ENCODE measurements at places on chromosomes 4 and X.

- no peaks in the 10 kb centered on the region for H3K36me3 ChIP-seq
- no peak for DNase-seq
- H3K4me1 ChIP-seq: no peaks in the 10 kb centered on the region
Measured at GRCh38 chrX:107826238-107827029, 768 bp downstream of the MID2 start.

- DNase-seq: no peak
- no peaks in the 10 kb centered on the region for H3K4me1 ChIP-seq
- no peaks in the 10 kb centered on the region for H3K27me3 ChIP-seq
- H3K4me3 ChIP-seq: no peak overlapping the region
- no peak overlapping the region for H3K27ac ChIP-seq
Measured at GRCh38 chr4:42817913-42818312, 74.6 kb upstream of the GRXCR1 start.

GRCh38 chr4:45423896-45424295, 697.5 kb upstream of the GNPDA2 start:
- no peaks in the 10 kb centered on the region for H3K4me1 ChIP-seq
- no peak overlapping the region for H3K27ac ChIP-seq

GRCh38 chr4:111572470-111572869, 572.8 kb upstream of the FAM241A start:
- no peaks in the 10 kb centered on the region for H3K27me3 ChIP-seq
- H3K4me1 ChIP-seq: no peaks in the 10 kb centered on the region
- no peaks in the 10 kb centered on the region for H3K36me3 ChIP-seq
- no peak overlapping the region for H3K27ac ChIP-seq
- no peak for DNase-seq

DNA sequence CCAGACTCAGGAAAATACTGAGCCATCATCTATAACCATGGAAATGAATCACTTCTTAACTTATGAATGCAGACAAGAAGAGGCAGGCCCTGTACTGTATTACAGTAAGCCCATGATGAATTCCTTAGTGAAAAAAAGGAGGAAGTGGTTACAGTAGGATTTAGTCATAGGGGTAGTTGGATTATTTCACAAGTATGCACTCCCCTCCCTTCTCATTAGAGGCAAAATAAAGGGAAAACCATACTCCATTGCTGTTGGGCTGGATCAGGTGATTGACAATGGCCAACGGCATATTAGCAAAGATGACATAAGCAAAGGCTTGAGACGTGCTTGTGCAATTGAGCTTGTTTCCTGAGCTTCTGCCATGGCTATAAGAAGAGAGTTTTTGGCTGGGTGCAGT, 181.1 kb upstream of the PRPS2 start:
- H3K27ac ChIP-seq: peak overlapping the region; percentile 34
- H3K4me3 ChIP-seq: no peak overlapping the region
- H3K36me3 ChIP-seq: no peaks in the 10 kb centered on the region
- no peak for DNase-seq
- H3K27me3 ChIP-seq: no peaks in the 10 kb centered on the region

- H3K27ac ChIP-seq: no peak overlapping the region
- no peaks in the 10 kb centered on the region for H3K27me3 ChIP-seq
- H3K4me1 ChIP-seq: no peaks in the 10 kb centered on the region
Measured at GRCh38 chr4:80092088-80092487, 19.1 kb upstream of the ANTXR2 start.

GRCh38 chr4:144183165-144183564, 42.6 kb upstream of the GYPA start:
- no peaks in the 10 kb centered on the region for H3K27me3 ChIP-seq
- H3K4me1 ChIP-seq: no peaks in the 10 kb centered on the region
- no peak for DNase-seq
- H3K36me3 ChIP-seq: no peaks in the 10 kb centered on the region

DNA sequence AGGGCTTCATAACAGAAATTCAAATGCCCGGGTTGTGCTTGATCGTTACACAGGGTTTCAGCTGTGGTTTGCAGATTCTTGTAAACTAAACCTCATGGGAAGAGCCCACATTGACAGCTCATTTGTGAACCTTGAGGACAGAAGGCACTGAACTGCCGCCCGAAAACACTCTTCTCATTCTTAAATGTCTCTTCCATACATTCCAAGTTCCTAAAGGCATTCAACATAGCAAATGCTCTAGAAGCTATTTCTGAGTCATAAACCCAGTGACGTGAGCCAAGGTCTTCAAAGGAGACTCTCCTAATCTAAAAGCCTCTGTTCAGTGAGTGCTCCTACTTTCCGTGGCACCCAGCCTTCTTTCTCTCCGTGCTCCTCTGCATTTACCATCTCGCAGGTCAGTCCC, 737.8 kb upstream of the FRG1 start:
- no peak overlapping the region for H3K27ac ChIP-seq
- DNase-seq: no peak
- H3K4me1 ChIP-seq: peaks cover 7% of the 10 kb centered on the region
- H3K36me3 ChIP-seq: no peaks in the 10 kb centered on the region
- peak overlapping the region; percentile 21 for H3K4me3 ChIP-seq

GRCh38 chrX:2707334-2707760, 16.3 kb downstream of the CD99 start:
- H3K36me3 ChIP-seq: peaks cover 8% of the 10 kb centered on the region
- H3K4me1 ChIP-seq: peaks cover 64% of the 10 kb centered on the region
- H3K4me3 ChIP-seq: no peak overlapping the region
- H3K27me3 ChIP-seq: no peaks in the 10 kb centered on the region

DNA sequence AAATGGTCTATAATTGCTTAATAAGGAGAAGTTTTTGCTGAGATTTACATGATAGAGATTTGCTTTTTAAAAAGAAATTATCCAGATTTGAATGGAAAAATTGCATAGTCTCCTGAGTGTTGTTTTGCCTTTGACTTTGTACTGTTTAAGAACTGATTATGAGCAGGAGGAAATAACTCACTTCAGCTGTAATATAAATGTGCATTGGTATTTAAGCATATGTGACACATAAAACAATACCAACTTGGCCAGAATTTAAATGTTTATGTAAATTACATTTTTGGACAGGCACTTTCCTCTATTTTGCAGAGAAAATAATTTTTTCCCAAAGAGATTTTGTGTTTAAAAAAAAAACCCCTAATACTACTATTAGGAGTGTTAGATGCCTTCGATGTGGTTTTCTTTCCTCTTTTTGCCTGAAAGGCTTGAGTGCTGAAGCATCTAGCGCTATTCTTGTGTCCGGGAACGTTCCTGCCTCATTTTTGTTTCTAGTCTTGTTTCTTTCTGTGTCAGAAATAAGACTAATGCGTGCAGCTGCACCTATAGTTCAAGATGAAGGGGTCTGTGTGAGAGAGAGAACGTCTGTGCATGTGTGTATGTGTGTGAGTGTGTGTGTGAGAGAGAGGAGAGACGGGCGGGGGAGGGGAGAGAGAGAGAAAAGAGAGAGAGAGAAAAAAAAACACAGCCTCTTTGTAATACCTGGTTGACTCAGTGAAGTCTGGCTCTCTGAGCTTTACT, 60.8 kb downstream of the TBL1X start:
- no peaks in the 10 kb centered on the region for H3K4me1 ChIP-seq
- H3K27ac ChIP-seq: no peak overlapping the region
- H3K36me3 ChIP-seq: no peaks in the 10 kb centered on the region
- H3K27me3 ChIP-seq: no peaks in the 10 kb centered on the region

DNA sequence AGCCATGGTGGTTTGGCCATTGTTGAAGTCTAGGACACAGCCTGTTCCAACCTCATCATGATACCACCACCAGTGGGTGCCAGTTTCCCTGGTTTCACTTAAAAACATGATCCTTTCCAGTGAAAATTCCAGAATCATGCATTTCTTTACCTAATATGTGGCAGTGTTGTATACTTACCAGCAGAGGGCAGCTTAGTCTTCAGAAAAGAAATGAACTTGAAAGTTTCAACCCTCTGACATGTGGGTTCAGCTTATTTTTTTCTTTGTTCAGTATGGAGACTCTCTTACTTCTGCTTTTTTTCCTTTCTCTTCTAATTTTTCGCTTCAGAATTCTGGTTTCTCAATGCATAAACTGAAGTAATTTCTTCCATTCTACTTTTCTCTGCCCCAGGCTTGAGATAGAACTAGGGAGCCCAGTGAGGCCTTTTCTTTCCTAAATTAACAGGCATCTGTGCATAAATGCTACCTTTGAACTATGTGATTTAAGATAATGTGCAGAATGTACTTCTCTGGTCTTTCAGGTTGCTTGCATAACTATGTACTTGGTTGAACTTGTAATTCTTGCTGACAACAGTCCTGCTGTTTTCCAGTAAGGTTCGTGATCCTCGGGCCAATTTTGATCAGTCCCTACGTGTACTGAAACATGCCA, 10.7 kb downstream of the LIAS start:
- H3K4me1 ChIP-seq: peaks cover 6% of the 10 kb centered on the region
- peak overlapping the region; percentile 85 for H3K27ac ChIP-seq
- no peaks in the 10 kb centered on the region for H3K27me3 ChIP-seq
- no peaks in the 10 kb centered on the region for H3K36me3 ChIP-seq

DNA sequence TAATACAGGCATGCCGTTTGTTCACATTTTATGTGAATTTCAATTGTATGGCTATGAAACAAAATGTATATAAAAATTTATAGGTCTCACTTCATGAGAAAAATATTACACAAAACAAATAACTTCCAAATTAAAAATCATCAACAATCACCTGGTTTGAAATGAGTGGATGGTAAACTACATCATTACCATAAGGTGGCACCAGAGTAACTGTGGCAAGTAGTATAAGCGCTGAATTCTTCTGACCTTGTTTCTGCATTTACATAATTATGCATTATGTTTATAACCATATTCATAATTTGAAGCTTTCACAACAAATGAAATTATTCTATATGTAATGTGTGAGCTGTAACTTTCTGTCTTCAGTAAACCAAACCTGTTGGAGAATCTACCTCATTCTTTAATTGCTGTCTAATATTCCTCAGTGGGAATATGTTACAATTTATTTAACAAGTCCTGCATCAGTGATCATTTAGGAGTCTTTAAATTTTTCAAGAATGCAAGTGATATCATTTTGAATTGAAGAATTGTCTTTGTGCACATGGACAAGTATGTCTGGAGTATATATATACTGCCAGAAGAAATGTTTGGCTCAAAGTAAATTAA, 55.2 kb downstream of the MMRN1 start:
- H3K27me3 ChIP-seq: no peaks in the 10 kb centered on the region
- H3K36me3 ChIP-seq: no peaks in the 10 kb centered on the region
- no peak overlapping the region for H3K4me3 ChIP-seq
- H3K4me1 ChIP-seq: no peaks in the 10 kb centered on the region

DNA sequence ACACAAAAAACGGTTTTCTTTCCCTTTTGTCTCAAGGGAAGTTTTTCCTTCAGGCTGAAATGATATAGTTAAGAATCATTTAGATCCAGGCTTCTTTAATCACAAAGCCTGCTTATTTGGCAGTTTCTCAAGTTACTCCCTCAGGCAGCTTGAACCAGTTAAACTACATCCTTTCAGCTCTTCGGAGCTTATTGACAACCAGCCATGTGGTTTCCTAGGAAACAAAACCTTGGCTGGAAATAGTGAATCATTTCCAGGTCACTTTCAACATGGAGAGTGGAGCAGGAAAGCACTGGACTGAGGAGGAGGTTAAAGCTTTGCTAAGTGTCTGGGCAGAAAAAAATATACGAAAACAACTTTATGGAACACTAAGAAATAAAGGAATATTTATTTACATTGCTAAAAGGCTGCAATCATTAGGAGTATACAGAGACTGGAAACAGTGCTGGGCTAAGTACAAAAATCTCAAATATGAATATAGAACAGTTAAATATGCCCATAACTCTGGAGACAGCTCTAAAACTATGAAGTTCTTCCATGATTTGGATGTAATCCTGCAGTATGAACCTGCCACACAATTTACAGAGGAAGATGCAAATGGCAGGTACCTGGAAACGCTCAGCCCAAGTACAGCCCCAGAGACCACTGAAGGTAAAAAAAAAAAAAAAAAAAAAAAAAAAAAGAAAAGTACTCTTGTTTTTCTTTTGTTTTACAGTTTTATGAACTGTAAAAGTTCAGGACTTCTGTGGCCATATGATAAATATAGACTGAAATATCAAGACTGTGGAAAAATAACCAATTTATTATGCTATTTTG, 23.2 kb upstream of the AASDH start:
- peak overlapping the region; percentile 37 for H3K27ac ChIP-seq
- no peaks in the 10 kb centered on the region for H3K36me3 ChIP-seq
- DNase-seq: no peak
- H3K27me3 ChIP-seq: no peaks in the 10 kb centered on the region
- H3K4me1 ChIP-seq: no peaks in the 10 kb centered on the region

DNA sequence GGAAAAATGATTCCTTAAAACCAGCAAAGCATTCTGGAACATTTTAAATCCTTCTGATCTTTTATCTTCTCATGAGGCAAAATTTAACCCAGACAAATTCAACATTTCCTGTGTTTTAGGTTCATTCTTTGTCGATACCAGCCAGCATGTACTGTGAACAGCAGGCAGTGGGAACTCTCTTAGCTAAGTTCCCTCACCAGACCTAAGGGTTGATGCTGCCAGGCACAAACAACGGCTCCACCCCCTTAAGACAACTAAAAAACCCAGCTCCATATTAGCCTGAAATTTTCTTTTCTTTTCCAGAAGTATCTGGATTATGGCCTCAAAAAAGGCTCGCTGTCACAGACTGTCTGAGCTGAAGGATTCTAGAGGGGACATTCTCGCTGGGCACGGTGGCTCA, 2.4 kb upstream of the RBM47 start:
- peaks cover 8% of the 10 kb centered on the region for H3K4me1 ChIP-seq
- H3K27ac ChIP-seq: peak overlapping the region; percentile 96
- no peak overlapping the region for H3K4me3 ChIP-seq
- DNase-seq: no peak
- H3K36me3 ChIP-seq: no peaks in the 10 kb centered on the region

DNA sequence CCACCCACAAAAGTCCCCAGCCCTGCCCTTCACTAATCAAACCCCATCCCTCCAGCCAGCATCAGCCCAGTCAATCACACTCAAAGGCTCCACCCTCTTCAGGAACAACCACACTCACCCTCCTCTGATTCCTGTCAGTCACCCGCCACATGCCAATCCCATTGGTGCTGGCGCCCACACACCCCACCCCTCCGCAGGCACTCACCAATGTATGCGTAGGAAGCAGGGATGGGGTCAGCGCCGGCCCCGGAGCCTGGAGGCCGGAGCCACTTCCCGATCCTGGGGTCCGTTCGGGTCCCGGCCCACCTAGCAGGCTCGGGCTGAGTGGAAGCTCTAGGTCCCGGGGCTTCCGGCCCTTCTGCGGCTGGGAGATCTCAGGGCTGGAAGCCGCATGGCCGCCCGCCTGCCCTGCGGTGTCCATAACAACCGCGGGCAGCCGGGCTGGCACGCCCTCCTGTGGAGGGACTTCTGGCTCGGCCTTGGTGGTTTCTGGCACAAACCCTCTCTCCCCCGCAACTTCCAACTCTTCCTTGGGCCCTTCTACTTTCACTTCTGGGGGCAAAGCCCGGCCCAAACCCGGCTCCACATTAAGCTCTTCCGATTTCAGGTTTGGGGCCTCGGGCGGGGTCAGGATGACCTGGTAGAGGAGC, 7.9 kb upstream of the CFP start:
- H3K36me3 ChIP-seq: peaks cover 13% of the 10 kb centered on the region
- no peaks in the 10 kb centered on the region for H3K27me3 ChIP-seq
- H3K4me1 ChIP-seq: no peaks in the 10 kb centered on the region
- no peak overlapping the region for H3K27ac ChIP-seq
- H3K4me3 ChIP-seq: peak overlapping the region; percentile 18

GRCh38 chr4:55553441-55554201, 6.9 kb upstream of the CLOCK start:
- no peak for DNase-seq
- no peaks in the 10 kb centered on the region for H3K36me3 ChIP-seq
- H3K27me3 ChIP-seq: no peaks in the 10 kb centered on the region
- H3K4me3 ChIP-seq: peak overlapping the region; percentile 29
- H3K4me1 ChIP-seq: peaks cover 28% of the 10 kb centered on the region
- peak overlapping the region; percentile 33 for H3K27ac ChIP-seq

GRCh38 chr4:163588532-163588931, 94.0 kb downstream of the TMA16 start:
- no peak overlapping the region for H3K27ac ChIP-seq
- H3K4me1 ChIP-seq: no peaks in the 10 kb centered on the region
- H3K4me3 ChIP-seq: no peak overlapping the region
- no peaks in the 10 kb centered on the region for H3K36me3 ChIP-seq
- H3K27me3 ChIP-seq: no peaks in the 10 kb centered on the region

Measured in esophagus squamous epithelium (tissue), 5 donors.